ENCODE measurements at places on chromosomes 3 and 15.

- no peak for DNase-seq
Measured at GRCh38 chr3:38949994-38950393, 101.8 kb downstream of the SCN11A start.

DNA sequence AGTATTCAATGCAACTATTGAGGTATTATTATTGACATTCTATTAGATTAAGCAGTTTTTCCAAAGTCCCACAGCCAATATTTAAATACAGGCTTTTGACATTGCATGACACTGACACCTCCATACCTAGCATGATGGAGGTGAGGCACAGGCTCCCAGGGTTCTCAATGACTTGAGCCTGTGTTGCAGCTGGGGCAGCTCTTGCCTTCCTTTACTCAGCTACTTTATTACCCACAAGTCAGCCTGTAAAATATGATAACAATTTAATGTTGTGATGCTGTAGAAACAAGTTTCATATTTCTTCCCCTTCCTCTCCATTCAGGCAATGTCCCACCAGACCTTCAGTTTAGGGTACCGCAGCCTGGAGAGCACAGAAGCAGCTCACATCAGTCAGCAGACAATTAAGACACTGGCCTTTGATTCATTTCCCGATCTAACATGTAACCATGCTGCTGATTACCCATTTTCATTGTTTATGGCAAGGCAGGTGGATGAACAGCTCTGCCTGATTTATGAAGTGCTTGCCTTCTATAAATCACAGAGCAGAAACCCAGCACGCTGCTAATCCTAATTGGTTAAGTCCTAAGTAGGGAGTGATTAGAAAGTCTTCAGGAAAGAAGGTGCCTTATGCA, 826.1 kb downstream of the AGBL1 start:
- no peak for DNase-seq

DNA sequence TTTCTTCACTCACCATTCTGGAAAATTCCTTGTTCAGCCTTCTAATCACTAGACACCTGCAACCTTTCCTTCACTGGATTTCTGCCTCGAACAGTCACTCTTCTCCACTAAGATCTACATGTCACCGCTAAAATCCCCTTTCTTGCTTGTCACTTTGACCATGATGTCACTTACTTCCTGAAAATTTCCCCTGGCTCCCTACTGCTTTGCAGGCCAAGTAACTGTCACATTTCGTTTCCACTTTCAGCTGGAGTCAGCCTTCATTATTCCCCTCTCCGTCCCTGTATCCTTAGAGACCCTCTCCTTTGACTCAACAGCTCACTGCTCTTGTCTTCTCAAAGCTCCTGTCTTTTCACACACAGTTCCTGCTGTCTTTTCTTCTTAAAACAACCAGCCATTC, 15.9 kb downstream of the CHL1 start:
- no peak for DNase-seq

DNA sequence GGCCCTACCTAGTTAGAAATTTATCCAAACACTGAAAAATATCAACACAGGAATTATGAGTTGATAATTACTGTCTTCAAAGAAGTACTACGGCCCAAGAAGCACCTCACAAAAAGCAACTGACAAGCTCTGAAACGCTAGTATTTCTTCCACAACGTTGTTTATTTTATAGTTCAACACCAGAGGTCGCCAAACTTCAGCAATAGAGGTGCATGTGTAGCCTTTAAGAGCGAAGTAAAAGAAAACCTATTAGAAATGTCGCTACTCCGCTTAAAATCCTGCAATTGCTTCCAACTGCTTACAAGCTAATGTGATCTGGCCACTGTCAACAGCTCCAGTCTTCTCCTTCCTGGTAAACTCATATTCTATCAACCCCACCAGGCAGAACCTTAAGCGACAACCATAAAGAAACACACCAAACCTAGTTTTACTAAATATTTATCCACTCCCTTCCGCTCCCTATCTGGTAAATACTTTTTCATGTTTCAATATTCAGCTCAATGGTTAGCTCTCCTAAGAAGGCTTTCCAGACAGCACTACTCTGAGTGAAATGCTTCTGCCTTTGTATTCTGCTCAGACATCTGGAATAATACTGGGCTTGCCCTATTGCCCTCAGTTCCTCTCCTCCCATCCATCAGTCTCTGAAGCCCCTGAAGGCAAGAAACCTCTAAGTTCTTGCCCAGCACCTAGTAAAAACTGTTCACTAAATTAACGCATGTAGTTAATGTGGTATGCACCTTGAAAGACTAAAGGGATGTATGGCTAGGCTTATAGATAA, 110.2 kb downstream of the NR1I2 start:
- DNase-seq, result no peak

DNA sequence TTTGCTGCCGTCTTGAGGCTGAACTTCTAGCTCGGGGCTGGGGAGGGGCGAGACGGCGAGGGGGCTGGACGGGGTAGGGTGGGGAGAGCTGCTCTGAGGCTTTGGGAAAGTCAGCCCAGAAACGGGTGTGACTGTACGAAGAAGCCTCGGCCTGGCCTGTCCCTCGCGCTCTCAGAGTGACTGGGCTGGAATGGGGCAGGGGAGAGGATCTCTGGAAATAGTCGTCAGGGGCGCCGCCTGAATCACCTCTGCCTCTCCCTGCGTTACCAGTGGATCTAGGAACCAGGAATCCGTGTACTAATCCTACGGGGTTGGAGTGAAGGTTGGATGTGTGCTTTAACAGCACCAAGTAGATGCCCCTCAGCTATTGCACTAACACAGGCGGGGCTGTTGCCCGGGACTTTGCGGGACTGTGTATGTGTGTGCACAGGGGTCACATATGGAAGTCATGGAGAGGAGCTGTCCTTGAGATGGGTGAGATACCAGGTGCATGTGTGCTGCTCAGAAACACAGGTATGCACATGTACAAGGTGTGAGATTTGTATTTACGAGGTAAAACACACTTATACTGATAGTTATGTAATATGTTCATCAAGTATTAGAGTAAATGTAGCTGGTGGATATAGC, 591 bp downstream of the FOXL2NB start:
- no peak for DNase-seq

DNA sequence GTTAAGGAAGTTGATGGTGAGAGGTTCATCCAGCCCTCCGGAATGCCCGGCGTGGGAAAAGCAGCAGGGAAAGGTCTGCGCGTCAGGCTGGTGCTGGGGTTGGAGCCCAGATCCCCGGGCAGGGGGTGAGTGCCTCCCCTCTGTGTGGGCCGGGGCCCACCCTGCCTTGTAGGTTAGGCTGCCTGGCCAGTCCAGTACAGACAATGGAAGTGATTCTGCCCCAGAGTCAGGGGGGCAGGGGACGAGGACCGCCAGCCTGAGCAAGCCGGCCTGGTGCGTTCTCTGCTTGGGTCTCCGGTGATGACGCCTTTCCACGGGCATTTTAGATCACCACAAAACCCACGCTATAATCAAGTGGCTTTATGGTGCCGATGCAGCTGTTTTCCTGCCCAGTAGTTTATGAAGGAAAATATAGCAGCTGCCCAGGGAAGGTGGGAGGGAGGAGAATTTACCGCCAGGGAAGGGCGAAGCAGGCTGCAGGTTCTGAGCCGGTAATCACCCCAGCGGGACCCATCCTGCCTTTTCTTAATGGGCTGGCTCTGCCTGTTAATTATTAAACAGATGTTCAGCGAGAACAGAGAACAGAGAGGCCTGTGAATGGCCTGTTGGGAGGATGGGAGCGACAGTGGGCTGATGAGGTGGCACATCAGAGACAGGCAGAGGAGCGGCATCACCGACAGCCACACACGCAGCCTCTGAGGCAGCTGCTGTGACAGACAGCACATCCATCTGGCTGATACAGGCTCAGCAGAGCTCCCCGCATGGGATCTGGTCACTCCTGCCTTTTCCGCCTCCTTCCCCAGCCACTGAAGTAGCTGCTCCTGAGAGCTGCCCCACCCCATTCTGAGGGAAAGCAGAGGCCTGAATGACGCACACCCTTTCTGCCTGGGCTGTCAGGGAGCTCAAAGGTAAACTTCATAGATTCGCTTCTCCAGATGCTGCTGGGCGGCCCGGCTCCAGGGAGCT, 35.2 kb downstream of the BDH1 start:
- no peak for DNase-seq

DNA sequence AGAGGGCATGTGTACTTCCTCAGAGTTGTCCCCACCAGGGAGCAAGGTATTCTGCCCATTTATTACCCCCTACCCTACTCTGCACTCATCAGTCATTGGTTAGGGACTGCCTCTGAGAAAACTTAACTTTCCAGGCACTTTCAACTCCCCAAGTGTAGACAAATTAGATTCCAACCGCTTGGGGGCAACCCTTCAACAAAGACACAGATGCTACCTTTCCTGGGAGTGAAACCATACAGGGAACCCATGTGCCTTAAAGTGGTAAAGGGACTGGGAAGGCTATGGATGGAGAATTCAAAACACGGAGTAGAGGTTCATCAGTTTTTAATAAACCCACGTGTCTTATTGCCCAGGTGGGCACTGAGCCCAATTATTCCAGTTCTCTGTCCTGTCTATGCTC, 19.4 kb upstream of the UBE2E2 start:
- no peak for DNase-seq
